ENCODE measurements at places on chromosomes 3 and 15.

DNA sequence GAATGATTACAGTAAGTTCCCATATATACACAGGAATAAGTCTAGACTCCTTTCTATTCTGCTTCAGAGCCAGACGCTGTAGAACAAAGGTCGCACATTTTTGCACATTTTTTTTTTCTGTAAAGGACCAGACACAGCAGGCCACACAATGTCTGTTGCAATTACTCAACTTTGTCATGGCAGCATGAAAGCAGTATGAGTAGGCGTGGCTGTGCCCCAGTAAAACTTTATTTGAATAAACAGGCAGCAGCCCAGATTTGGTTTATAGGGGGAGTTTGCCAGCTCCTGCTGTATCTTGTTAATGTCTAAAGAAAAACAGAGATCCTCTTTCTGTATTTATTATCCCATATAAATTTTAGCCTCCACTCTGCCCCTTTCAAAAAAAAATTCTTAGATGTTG, 708.3 kb downstream of the FHIT start:
- no peak for DNase-seq

DNA sequence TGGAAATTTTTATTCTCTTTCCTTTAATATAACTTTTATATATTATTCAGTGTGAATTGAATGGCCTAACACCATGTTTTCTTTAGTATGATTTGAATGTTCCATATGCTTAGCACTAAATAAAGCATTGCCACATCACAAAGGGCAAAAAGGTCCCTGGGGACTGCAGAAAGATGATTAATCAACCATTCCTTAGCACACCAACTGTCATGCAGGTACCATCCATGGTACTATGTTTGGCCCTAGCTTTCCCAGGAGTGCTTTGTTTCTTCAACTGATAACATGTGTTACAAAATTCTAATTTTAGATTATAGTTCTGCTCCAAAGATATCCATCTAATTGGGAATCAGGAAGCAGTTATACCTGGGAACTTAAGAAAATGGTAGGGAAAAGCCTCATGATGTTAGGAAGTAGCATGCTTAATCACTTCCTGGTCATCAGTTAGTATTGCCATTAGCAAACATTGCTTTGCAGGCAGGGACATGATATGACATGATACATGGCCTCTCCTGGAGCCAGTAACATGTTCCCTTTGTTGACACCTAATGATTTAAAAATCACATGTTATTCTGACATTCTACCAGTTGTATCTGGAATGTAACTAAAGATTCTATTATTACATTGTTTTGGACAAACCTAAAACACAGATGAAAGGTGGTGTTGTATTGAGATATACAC, 712.6 kb upstream of the GBE1 start:
- DNase-seq: no peak

DNA sequence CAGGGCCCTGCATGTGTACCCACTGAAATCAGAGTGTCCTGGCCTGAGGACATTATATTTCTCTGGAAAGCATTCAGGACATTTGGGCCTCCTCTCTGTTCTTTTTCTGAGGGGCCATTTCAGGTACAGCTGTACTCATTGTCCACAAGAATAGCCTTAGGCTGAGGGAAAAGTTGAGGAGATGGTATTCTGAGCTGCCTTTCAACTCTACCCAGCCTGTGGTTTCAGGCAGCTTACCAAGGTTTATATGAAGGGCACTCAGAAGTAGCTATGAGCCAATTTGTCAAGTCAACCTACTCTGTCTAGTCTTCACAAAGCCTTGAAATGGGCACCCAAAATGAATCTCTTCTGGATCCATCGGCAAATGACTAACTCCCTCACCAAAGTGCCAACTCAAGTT, 9.4 kb downstream of the ATP13A4 start:
- no peak for DNase-seq

DNA sequence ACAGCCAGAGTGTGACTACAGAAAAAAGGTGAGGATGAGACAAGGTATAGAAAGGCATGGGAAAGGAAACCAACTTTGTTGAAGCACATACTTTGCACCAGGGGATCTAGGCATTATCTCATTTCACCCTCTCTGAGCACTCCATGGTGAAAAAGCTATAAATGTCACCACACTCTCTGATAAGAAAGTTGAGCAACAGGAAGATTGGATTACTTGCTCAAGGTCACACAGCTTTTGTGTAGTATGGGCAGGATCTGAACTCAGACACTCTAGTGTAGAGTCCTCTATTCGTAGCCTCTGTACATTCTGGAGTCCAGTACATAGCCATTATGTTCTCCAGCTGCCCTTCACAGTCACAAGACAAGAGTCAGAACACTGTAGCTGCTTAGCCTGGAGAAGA, 163.4 kb upstream of the SEMA6D start:
- DNase-seq: no peak

DNA sequence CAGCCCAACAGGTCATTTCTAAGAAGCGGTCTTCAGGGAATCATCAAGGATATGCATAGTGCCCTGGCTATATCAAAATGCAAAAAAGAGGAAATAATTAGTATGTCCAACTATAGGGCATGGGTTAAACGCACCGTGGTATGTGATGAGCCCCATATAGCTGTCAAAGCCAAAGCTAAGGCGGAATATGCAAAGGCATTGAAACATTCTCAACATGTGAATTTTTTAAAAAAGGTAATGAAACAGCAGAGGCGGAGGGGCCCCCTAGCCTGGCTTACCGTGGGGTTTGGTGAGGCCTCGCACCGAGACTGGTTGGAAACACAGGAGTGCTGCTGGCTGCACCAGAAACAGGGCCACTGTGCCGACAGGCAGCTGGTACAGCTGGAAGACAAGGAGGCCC, 23.2 kb downstream of the PLXND1 start:
- no peak for DNase-seq

DNA sequence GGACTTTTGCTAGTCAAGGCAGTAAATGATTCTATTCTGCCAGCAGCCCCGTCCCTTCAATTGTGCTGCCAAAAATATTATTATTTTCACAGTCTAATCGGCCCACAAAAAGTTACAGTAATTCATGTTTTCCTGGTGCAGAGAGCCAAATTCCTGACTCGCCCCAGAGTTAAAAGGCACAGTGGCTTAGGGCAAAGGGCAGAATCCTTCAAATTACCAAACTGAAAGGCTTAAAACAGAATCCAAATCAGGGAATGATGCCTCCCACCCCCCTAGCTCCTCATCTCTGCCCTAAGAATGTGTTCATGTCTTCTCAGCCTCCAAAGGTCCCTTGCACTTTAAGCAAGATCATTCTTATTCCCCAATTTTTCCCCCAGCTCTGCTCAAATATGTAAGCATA, 477.8 kb upstream of the PROK2 start:
- no peak for DNase-seq

Measured in hippocampal formation (tissue), 2 donors.